Activated CD4-positive, alpha-beta memory T cell treated with anti-CD3 and anti-CD28 coated beads, Interleukin-2, amount 10 ng/mL, durations not matched to agents 7 days and 5 days (primary cell): ENCODE measurements at places on chromosomes 7 and 10.

DNA sequence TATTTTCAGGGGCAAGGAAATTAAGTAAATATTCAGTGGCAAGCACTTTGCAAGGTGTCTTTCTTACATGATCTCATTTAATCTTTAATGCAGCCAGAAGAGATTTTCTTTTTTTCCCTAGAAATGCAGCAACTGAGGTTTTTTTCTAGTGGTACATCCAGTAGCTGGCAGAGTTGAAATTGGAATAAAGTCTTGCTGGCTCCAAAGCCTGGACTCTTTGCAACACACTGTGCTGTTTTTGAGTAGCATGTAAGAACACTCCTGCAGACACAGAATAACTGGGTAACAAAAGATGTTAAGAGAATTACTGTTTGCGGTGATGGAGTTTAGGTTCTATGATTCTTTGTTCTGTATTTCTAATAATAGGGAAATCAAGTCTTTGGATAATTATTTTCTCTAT lies 123.6 kb downstream of the PON1 start:
- no peak for DNase-seq

GRCh38 chr7:39616138-39616537 lies 7.2 kb upstream of the RALA start:
- DNase-seq = no peak

DNA sequence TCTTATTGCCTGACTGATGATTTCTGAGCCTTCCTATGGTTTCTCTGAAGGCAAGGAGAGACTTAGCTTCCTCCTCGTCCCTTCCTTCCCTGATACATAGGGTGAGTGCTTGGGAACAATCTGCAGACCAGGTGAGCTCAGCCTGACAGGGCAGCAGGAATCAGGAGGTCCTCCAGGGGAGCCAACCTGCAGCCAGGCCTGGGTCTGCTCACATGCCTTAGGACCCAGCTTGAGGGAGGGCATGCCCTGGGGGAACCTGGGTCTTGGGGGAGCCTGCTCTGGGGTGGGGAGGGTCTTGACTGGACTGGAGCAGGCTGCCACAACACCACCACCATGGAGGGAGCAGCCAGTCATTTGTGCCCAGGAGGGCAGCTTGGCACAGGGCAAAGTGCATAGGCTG lies 57.7 kb downstream of the LRRC18 start:
- DNase-seq = no peak

GRCh38 chr10:71276873-71277272 lies 42.2 kb upstream of the SLC29A3 start:
- no peak for DNase-seq

DNA sequence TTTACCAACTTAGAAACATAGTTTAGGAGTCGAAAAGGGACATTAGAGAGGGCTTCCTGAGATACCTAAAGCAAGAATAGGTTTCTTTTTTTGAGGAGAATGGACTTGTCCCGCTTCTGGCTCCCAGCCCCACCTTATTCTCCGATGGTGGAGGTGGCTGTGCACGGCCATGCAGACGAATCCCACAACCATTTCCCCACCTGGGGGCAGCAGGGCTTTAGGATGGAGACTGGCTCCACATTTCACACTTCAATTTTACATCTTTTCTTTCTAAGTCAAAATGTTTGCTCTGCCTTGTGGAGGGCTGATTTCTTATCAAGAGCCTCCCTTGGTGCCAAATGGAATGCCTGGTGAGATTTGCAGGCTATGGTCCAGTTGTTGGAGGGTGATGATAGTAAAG lies 118.5 kb downstream of the GLRX3 start:
- DNase-seq = peak; percentile 29

DNA sequence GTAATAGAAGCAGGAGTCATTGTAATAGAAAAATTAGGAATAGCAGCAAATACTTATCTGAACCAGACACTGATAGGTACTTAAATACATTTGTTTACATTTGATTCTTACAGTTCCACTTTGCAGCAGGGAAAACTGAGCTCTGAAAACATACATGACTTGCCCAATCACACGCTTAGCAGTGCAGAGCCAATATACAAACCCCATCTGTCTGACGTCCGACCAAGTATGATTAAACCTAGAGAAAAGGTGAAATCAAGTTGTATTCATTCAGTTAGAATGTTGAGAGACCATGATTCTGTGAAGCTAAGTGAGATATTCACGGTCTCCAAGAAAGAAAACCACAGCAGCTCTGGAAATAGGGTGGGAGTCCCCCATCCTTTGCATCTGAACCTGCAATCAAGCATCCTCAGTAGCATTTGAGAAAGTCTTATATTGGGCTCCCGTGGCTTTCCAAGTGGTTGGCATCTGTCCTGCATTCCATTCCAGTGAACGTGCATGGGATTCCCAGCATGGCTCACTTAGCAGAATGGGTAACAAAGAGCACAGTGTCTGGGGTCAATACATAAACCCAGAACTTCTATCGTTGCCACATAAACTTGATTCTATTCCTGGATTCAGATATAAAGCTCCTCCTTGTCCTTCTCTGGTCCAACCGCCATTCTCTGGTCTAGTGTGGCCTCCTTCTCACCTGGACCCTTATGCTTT lies 148.7 kb upstream of the RSU1 start:
- DNase-seq = no peak

GRCh38 chr7:142539901-142540300 lies 209.4 kb upstream of the PRSS1 start:
- no peak for DNase-seq

DNA sequence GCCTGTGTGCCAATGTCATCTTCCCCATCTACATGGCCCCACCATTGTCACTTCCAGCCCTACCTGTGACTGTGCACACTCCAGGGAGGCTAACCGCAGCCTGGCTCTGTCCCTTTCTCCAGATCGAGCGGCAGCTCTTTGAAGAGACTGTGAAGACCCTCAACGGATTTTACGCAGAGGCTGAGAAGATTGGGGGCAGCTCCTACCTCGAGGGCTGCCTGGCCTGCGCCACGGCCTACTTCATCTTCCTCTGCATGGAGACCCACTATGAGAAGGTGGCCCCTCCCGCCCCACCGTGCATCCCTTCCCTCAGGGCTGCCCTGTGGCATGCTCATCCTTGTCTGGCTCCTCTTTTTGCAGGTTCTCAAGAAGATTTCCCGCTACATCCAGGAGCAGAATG lies 14.2 kb downstream of the GOLGA7B start:
- DNase-seq = no peak

DNA sequence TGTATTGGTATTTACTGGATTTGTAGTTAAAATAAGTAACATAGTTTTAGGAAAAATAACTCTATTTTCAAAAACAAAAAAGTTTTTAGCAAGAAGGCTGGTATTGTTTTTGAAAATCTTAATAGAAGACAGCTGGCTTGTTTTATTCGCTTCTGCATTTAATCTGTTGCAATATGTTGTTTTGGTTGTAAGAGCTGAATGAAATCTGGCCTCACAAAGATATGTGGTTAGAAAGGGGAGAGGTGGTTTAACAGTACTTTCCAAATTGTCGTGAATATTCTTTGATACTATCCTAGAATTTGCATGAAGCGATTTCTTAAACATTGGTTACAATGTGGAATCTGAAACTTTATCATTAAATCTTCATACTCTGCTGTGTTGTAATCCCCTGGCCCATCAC lies 355.9 kb upstream of the FZD8 start:
- no peak for DNase-seq

DNA sequence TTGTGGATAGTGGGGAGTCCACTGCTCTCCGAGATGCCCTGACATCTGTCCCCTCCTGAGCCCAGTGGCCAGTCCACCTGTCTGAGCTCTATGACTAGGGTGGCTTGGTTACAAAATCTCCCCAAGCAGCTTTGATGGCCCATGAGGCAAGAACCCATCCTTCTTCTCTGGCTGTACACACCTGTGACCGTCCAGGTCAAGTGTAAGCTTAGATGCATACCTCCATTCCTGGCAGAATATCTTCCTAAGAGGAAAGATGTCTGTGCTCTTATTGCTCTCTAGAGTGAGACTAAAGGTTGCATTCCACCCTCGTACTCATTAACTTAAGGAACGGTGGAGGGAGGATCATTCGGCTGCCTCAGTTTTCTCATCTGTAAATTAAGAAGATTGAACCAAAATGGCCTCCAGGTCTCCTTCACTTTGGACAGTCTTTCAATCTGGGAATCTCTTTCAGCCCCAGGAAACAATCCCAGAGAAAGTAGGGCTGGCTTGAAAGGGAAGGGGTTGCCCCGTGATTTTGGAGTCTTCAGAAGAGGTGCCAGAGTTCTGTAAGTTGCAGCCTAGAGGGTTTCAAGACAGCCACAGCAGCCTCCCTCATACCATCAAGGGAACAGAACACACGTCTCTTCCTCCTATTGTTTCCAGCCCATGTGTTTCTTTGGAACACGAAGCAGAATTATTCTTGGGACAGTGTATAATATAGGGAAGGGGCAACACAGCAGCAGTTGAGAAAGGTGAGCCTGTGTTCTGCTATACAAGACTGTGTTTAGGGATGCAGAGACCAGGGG lies 5.5 kb downstream of the HOXA4 start:
- no peak for DNase-seq

GRCh38 chr10:81036257-81036656 lies 498.6 kb downstream of the SH2D4B start:
- no peak for DNase-seq
